K562 (cell line): ENCODE measurements at places on chromosomes 4 and X.

DNA sequence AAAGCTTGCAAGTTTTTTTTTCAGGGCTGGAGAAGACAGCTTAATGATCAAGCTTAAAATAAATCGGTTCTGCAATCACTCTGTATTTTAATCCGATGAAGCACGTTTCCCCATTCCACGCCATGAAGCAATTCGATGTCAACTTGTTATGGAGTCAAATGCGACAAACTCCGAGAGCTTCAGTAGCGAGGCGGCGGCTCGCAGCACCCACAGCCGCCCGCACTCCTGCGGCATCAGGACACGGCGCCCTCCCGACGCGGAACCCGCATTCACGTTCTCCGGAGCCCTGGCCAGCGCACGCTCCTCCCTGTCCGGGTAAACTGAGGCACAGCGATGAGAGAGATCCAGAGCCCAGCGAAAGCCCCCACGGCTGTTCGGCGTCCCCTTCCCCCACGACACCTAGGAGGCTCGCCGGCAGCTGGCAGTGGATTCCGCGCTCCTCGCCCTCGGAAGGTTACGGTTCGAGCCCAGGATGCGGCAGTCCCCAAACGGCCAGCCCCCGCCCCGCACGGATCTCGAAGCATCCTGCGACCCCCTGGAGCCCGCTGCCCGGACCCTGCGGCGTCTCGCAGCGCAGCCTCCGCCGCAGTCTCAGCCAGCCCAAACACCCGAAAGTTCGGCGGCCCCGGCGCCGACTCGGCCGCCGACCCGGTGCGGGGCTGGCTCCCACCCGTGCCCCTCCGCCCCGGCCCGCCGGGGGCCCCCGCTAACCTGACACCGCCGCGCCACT, 507 bp downstream of the MFAP3L start:
- no peak for DNase-seq

DNA sequence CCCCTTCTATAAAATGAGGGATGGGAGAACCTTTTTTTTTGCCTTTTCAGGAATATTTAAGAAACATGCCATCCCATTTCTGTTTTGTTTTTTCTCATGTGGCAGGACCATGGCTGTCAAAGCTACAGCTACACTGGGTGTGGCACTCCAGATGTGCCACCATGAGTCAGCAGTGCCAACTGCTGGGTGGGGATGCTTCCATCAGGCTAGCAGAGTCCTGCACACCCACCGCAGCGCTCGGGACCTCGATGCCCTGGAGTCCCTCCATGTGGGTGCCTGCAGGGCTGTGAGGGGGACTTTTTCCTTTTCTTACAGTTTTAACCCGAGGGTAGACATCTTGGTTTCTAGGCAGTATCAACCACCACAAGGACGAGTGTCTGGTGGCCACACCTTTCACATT, 352.6 kb downstream of the NR3C2 start:
- no peak for DNase-seq

GRCh38 chr4:105210916-105211315, 64.2 kb downstream of the TET2 start:
- DNase-seq = no peak

GRCh38 chr4:14225688-14226207, 598.2 kb upstream of the BOD1L1 start:
- no peak for DNase-seq

DNA sequence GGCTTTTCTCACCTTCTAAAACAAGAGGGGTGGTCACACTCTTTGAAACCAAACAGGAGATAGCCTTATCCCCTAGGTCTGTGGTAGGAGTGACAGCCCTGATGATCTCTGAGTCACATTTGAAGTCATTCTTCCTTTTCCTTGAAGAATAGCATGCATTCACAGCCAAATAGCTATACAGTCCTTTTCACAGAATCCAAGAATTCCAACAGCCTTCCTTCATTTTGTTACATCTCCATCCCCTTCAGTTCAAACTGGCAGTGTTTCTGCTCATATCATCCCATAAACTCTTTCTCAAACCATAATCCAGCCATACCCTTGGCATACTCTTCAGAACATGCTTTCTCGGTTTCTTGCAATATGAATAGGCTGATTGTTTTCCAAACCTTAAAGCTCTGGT, 33.3 kb upstream of the TMEM184C start:
- no peak for DNase-seq

GRCh38 chrX:71250841-71251240, 3.1 kb downstream of the ZMYM3 start:
- DNase-seq = no peak

GRCh38 chrX:111481896-111482295, 29.5 kb upstream of the SERTM2 start:
- no peak for DNase-seq

DNA sequence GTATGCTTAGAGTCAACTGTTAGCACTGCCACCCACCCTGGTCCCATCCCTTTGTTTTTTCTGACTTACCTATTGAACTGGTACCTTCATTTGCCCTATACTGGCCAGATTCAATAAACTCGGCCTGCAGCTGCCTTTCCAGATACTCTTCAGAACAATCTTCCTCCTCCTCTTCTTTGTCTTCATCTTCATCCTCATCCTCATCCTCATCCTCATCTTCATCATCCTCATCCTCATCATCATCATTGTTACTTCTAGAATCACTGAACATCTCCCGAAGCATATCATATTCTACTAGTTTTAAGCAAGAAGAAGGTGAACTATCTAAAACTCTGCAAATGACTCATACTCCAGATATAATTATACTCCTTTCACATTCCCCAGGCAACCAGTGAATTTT, 14.9 kb downstream of the TAF7L start:
- DNase-seq = no peak

- DNase-seq = no peak
Observed at GRCh38 chr4:52957220-52957686, 95.1 kb downstream of the RASL11B start.

- DNase-seq = no peak
Observed at GRCh38 chrX:104430742-104431119, 135.3 kb upstream of the IL1RAPL2 start.

- DNase-seq = no peak
Observed at GRCh38 chr4:47386561-47387235, 76.8 kb downstream of the COMMD8 start.

DNA sequence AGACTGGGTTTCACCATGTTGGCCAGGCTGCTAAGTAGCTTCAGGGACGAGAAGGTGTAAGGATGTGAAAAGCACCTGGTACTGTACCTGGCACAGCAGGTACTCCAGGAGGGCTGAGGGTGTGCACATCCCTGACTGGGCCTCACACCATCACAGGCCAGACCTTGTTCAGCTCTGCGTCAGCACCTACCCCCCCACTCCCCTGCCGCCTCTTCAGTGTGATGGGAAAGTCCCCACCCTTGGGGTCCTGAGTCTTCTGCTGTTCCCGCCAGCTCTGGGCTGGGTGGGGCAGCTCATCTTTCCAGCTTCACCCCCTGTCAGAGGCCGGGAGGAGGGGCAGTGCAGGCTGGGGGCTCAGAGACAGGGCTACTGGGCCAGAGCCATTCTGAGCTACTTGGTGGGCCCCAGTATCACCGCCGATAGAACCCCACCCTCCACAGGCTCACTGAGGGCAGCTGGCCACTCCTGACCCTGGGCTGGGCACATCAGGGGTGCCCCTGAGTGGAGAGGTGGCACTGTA, 6.7 kb upstream of the SH3BP2 start:
- DNase-seq = no peak

DNA sequence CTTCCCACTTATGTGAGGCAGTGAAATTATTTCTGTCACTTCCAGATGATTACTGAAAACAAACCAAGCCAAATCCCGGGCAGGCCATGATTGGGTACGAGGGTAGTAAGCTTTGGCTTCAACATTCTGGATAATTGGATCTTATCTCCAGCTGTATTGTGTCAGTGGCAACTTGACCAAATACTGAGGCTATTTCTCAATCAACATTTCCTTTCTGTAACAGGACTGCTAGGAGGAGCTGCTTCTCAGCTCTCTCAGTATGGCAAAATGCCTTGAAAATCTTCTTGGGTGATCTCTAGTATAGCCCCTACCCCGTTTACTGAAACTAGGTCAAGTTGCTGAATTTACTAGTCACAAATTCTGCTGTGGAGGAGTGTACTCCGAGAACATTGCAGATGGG, 169.3 kb upstream of the FRMPD4 start:
- DNase-seq = no peak

GRCh38 chr4:102815981-102816380, 11.4 kb downstream of the UBE2D3 start:
- DNase-seq = no peak

GRCh38 chr4:55172694-55173287, 47.4 kb upstream of the KDR start:
- DNase-seq = no peak

DNA sequence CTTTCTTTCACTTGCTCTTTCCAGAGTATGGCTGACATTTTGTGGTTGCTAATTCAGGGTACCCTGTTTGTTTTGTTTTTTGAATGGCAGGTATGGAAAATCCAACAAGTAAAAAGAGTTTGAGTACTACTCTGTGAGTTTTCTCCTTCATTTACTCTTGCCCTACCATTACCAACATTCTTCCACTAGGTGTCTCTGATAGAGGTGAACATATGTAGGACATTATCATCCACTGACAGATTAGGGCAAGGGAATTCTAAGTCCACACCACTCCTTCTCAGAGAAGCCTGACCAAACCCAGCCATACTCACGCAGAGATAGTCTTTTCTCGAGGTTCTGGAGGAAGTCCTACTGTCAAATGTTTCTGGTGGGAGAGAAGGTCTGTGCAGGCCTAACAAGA, 36.7 kb upstream of the HDAC8 start:
- peak; percentile 5 for DNase-seq

GRCh38 chr4:25100021-25100555, 60.2 kb downstream of the SEPSECS start:
- DNase-seq = no peak

DNA sequence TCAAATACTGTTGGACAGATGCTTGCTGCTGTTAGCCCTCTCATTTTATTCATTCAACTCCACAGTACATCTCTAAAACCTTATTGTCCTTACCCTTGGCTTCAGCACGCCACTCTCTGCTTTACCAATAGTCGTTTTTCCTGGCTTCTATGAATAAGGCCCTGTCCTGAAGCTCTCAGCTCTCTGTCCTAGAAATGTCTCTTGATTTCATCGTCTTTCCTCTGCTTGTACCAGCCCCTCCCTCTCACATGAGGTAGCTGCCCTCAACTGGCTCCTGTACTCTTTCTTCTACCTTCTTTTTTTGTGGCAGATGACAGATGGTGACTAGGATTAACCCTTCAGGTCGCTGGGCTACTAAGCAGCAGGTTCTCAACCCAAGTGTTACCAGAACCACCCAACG, 11.4 kb downstream of the ADGRA3 start:
- no peak for DNase-seq

DNA sequence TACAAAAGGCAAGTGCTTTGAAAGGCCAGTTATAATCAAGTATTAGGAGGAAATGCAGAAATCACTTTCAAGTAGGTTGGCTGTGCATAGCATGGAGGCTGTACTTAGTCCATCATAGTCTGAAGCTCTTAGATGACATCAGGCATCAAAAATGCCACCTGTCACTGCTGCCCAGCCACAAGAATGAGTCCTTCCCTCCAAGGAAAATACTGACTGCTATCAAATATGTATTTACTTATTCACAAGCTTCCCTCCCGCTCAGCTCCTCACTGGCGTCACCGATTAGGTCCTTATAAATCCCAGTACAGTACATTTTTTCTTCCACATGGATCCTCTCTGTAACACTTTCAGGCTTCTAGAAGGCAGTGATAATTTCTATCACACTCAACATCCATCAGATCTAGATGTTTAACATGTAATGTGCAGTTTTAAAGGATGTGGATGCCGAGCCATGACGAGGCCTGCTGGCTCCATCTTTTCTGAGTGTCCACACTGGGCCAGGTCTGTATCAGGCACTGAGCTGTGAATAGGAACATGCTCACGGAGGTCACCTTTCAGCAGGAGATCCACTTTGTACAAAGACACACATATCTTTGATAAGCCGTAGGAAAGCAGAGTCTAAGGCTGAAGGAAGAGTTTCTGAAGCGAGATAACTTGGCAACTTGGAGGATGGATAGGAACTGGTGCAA, 121.9 kb downstream of the PALLD start:
- DNase-seq = no peak

GRCh38 chr4:150090836-150091235, 12.6 kb downstream of the DCLK2 start:
- DNase-seq = no peak

GRCh38 chr4:168279556-168279955, 39.0 kb downstream of the DDX60 start:
- no peak for DNase-seq

GRCh38 chr4:131137196-131137595, 2011.9 kb upstream of the PCDH10 start:
- no peak for DNase-seq

- DNase-seq = no peak
Observed at GRCh38 chr4:134243742-134244713, 42.4 kb upstream of the PABPC4L start.

DNA sequence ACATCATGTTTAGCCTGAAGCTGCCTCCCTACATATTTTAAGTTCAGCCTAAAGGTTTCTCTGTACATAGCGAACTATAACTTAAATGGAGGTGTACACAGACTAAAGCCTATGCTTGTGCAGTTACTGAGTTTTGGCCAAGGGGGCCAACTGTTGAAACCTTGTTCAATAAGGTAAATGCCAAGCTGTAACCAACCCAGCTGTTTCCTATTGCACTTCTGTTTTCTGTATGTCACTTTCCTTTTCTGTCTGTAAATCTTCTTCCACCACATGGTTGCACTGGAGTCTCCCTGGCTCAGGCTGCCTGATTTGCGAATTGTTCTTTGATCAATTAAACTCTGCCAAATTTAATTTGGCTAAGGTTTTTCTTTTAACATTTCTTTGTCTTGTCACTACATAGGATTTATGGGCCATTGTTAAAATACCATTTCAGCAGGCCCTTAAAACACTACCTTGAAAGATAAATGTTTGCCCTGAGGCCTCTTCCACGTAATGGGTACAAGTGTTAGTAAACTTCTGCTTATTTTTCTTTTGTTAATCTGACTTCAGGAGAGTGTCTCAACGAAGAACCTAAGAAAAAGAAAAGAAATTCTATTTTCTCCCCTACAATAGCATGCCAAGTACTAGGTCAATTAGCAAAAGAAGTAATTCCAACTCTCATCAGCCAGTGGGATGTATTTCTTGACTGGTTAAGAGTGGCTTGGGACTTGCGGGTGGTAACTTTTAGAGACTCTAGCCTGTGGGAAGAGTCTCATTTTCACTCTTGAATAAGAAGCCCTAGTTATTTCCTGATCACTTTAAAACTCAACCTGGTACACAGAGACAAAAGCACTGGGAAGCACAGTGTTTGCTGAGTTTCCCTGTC, 45.7 kb upstream of the PRSS12 start:
- no peak for DNase-seq

GRCh38 chr4:155612074-155612473, 54.6 kb upstream of the GUCY1A1 start:
- no peak for DNase-seq

DNA sequence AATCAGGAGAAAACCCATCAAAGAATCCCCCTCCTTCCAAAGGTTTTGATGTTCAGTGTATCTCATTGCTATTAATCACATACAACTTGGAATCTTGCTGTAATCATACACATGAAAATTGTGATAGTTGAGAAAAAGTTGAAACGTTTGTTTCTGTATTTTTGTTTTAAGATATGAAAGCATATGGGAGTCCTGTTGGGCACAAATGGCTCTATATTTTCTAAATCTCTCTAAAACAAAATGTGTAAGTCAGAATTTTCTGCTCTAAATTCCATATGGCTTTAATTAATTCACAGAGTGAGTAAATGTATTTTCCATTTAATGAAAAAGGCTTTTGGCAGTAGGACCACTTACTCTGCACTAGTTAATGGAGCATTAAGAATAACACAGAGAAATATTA, 140.2 kb downstream of the MOSPD2 start:
- no peak for DNase-seq
